ENCODE measurements at places on chromosomes 7 and 10.
A peak's percentile ranks its signal among the peaks of the same experiment; 100 is the strongest.

DNA sequence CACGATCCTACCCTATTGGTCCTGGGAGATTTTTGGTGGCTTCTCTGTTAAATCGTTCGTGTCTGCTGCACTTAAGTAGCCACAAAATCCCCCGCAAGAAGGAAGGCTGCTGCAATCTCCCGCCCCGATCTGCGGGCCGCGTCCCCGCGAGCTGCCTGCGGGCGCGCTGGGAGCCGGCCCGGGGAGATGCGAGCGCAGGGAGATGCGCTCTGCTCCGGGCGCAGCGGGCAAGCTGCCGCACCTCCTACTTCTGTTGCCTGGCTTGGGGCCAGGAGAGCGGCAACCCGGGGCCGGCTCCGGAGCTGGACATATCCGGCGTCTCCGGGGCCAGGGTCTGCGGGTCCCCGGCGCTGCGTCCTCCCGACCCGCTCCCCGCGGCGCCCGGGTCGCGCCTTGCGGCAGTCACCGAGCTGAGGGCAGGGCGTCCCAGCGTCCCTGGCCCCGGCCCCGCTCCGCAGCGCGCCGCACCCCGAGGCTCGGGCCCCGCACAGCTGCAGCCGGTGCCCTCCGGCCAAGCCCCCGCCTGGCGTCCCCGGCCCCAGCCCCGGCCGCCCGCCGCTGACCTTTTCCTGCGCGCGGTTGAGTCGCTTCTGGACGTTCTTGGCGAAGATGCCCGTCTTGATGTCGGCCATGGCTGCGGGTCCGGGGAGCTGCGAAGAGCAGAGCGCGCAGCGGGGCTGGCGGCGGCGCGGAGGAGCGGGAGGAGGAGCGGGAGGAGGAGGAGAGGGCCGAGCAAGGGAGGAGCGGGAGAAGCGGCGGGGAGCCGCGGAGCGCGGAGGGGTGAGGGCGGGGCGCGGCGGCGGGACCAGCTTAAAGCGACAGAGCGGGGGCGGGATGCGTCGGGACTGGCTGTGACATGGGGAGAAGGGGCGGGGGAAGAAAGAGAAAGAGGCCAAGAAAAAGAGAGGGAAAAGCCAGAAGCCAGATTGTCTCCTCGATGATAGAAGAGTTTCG, at the start of gene AMPH:
Gene AMPH, minus strand, starts transcription at position 654 of the 954 bp plus-strand sequence. Its CDS starts 22 bp downstream, at position 632.
- no peak for DNase-seq

DNA sequence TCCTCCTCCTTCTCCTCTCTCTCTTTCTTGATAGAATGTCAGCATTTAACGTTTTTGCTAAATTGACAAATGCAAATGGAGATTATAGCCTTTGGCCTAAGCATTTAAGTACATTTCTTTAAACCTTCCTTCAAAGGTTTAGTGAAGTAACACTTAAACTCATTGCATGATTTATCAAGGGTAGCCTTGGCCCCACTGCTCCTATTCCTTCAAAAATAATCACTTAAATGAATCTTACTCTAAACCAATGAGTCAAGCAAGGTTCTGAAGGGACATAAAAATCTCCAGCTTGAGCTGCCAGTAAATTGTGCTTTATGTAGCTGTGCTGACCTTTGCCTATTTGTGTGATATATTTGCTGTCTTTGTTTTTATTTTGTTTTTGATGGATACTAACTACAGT, 358.5 kb upstream of the AKR1E2 start:
- DNase-seq, result no peak

- no peak for DNase-seq
These were observed 99.8 kb downstream of the GSAP start for GRCh38 chr7:77316219-77316978.

- DNase-seq, result no peak
These were observed 40.5 kb upstream of the SLF2 start for GRCh38 chr10:100872034-100872791.

- DNase-seq, result no peak
These were observed 31.6 kb upstream of the PRSS37 start for GRCh38 chr7:141872931-141873330.

GRCh38 chr7:1509226-1509625, 5.0 kb upstream of the INTS1 start:
- DNase-seq, result no peak

- DNase-seq, result no peak
These were observed 166.7 kb upstream of the INHBA start for GRCh38 chr7:41869596-41869995.

DNA sequence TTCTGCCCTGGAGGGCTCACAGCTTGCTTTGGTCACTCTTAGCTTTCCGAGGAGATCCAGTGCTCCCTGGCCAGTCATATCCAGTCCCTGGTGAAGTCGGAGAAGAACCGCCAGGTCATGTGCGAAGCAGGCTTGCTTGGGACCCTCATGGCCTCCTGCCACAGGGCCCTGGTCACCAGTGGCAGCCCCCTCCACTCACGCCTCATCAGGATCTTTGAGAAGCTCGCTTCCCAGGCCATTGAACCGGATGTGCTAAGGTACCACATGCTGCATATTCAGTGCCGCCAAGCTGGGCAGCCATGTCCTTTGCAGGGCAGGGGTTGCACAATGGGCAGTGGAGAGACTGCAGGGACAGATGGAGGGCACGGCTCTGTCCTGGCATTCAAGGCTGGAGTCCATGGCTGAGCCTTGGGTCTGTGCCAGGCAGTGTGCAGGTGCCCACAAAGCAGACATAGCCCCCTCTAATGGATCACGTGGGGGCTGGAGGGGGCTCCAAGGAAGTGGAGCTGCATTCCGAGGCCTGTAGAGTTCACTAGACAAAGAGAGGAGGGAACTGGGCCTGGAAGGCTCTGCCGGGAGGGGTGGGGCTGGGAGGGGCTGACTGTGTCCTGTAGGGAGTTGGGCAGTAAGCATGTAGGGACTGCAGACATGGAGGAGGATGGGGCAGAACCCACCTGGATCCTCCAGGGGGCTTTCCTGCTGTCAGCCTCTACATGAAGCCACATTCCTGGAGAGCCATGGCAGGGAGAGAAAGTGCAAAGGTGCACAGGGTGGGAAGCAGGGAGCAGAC, 89.9 kb downstream of the WDFY4 start:
- no peak for DNase-seq

- DNase-seq, result no peak
These were observed 149.0 kb downstream of the NRCAM start for GRCh38 chr7:108307194-108307593.

DNA sequence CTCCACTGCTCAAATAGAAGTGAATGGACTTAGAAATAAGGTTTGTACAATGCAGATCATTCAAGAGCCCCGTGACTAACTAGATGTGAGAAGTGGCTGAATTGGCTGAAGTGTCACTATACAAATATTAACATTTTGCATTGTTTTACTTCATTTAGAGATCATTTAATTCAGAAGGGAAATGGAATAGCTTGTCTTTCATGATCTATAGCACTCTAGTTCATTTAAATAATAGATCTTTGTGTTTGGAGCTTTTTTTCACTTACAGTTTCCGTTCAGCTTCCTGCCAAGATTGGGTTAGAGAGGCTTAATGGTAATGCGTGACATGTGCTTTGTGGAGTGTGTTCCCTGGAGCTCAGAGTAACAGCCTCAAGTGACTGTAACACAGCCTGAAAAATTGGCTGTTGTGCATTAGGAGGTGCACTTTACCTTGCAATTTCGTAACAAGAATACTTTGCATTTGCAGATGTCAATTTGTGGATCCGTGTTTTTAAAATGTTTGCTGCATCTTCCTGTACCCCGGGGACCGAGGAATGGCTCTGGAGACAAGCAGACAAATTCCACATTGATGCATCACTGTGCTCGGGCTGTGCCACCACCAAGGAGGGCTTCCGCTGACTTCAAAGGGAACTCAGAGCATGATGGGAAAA, 170.3 kb downstream of the NRP1 start:
- DNase-seq, result no peak

DNA sequence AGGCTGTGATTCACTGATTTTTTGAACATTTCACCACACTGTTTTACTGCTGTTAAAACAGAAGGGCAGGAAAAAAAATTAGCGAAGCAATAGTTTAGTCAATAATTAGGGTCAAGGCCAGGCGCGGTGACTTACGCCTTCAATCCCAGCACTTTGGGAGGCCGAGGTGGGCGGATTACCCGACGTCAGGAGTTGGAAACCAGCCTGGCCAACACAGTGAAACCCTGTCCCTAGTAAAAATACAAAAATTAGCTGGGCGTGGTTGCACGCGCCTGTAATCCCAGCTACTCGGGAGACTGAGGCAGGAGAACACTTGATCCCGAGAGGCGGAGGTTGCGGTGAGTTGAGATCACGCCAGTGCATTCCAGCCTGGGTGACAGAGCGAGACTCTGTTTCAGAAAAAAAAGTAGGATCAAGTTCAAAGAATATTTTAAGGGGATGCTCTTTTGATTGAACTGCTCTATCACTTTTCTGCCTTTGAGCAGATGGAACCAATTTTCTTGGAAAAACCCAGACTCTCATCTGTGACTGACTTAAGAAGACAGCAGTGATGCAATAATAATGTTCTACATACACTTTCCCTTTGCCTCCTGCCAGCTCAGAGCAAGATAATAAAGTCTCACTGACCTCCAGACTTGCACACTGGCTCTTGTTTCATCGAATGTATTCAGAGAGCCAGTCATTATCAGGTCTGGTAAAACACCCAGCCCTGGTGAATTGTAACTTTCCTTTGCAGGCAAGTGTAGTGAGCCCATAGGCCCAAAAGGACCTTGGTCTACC, 1.6 kb upstream of the PPA1 start:
- DNase-seq, result peak; percentile 91

- no peak for DNase-seq
These were observed 124.0 kb upstream of the SAMD8 start for GRCh38 chr10:74987339-74988053.

- no peak for DNase-seq
These were observed 621 bp upstream of the MORN4 start for GRCh38 chr10:97633921-97634320.

DNA sequence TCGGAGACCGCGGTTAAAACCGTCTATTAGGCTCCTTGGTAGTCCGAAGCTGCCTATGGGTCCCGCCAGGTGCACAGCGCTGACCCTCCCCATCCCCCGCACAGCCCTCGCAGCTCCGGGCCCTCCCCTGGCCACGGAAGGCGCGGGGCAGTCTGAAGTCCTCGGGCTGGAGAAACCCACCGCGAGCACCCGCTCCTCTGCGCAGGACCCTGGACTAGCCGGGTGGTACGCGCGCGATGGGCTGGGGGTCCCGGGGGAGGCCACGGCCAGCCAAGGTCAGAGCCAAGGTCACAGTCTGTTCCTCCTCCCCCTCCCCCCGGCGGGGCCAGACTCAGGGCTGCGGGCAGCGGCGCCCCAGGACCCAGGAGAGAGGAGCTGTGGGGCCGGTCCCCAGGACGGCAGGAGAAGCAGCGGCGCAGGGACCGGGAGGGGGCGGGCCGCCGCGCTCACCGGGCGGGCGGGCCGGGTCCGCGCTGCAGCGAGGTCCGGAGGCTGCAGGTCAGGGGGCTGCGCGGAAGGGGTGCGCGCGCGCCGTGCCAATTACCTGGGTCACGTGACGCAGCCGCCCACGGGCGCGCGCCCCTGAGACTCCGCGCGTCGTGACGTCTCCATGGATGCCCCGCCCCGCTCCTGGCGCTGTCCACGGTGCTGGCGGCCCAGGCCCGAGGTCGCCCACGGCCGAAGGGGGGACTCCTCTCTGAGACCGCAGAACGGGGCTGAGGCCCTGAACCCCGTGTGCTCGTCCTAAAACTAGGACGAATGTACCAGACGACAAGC, at the start of gene OGDHL:
Gene OGDHL, minus strand, starts transcription at position 535 of the 777 bp plus-strand sequence. CDS start 3,731 bp downstream, outside the sequence.
- DNase-seq, result no peak

GRCh38 chr7:73345951-73346350, 18.0 kb downstream of the FKBP6 start:
- no peak for DNase-seq

DNA sequence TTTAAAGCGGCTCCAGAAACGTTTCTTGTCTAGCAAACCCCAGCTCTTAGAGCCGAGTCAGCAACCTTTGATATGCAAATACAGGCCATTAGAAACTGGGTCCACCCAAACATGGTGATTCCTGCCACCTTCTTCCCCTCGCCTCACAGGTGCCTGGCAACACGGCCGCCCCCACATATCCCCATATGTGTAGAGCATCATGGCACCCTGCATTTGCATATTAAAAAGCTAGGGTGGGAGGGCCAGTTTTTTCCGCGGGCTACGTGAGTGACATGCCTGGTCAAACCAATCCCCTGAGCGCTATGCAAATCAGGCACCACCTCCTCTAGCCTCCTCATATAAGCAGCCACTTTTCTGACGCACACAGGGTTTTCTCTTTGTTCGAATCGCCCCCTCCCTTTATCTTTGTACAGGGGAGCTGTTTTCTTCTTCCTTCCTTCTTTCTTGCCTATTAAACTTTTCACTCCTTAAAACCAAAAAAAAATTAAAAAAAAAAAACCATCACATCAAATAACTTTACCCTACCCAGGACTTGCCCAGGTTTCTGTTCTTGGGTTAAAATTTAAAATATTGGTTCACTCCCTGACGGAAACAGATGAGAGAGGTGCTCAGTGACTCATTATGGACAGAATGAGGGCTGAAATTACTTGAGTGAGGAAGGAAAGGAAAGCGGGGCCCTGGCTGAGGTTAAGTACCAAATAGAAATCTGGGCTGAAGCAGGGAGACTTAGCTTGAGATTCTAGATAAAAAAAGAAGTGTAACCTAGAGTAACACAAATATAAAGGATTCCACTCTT, 59.8 kb downstream of the COA1 start:
- DNase-seq, result no peak

GRCh38 chr7:91135703-91136430, 128.4 kb upstream of the FZD1 start:
- no peak for DNase-seq

DNA sequence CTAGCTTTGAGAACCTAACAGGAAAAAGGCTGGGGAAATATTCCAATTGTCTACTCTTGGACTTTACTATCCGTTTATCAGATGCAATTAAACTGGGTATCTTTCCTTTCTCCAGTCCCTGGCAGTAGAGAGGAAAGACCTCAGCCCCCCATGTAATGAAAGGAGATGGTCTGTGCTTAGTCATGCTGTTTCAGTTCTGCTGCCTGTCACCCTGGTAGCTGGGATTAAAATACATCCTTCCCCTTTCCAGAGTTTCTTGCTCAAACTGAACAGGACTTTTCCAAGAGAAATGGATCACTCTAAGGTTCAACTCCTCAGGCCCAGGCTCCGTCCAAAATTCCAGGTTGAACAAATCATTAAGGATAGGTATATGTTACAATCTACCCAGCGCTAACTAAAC, 202.9 kb downstream of the PTEN start:
- no peak for DNase-seq

- no peak for DNase-seq
These were observed 184.1 kb downstream of the ELFN1 start for GRCh38 chr7:1853986-1854865.

- no peak for DNase-seq
These were observed 456.7 kb upstream of the FOXK1 start for GRCh38 chr7:4225361-4225771.

- peak; percentile 80 for DNase-seq
These were observed 120.6 kb downstream of the PRPF18 start for GRCh38 chr10:13707156-13707881.

GRCh38 chr7:69751026-69751425, 152.8 kb downstream of the AUTS2 start:
- no peak for DNase-seq

Measured in AG09309 (cell line).